ENCODE measurements at places on chromosomes 4 and X. TPM values are rescaled to one million over a fixed set of nuclear protein-coding genes. Genes with fewer than 3 reads are reported as not detected.

Gene MAGEB1
- total RNA-seq: not detected

Gene PCYT1B
- total RNA-seq: not detected

Gene PLAC1
- total RNA-seq: not detected

Gene ESX1
- total RNA-seq: not detected

Gene ADGRL3
- 4.3 TPM for total RNA-seq

Gene HCFC1
- total RNA-seq: 56.5 TPM

Gene PPP3CA
- 38.3 TPM for total RNA-seq

Gene CXCL3
- total RNA-seq: 2.7 TPM

Gene MAGEA6
- total RNA-seq: not detected

Gene PRDM5
- total RNA-seq: 8.7 TPM

Gene SGMS2
- total RNA-seq: 43.2 TPM

Gene SPANXA1
- total RNA-seq: not detected

Gene CENPVL1
- total RNA-seq: not detected

Gene SSX5
- not detected for total RNA-seq

Gene MFAP3L
- total RNA-seq: 10.8 TPM

Gene UGT2B11
- total RNA-seq: 0.13 TPM

Gene USP26
- not detected for total RNA-seq

Gene FANCB
- total RNA-seq: 2.9 TPM

Gene COX7B2
- not detected for total RNA-seq

Gene CLNK
- total RNA-seq: 0.60 TPM

Gene USP11
- 23.9 TPM for total RNA-seq

Gene HSD17B13
- 1.8 TPM for total RNA-seq

Gene SHROOM4
- total RNA-seq: 3.6 TPM

Gene VCX
- total RNA-seq: not detected

Gene ODAPH
- total RNA-seq: not detected

Gene DRD5
- not detected for total RNA-seq

Gene ASB12
- total RNA-seq: 0.39 TPM

Gene CT55
- not detected for total RNA-seq

Gene DCX
- total RNA-seq: not detected

Gene HPGD
- 177 TPM for total RNA-seq

Gene SSX3
- total RNA-seq: not detected

Gene ARX
- 1.0 TPM for total RNA-seq

Gene YY2
- total RNA-seq: 1.2 TPM

Gene GSX2
- not detected for total RNA-seq

Gene ITIH6
- total RNA-seq: not detected

Gene IL13RA1
- total RNA-seq: 89.4 TPM

Gene PI4K2B
- total RNA-seq: 14.3 TPM

Gene FABP2
- 12.1 TPM for total RNA-seq

Gene ADGRG4
- not detected for total RNA-seq

Gene OTUD6A
- not detected for total RNA-seq

Gene COQ2
- 21.6 TPM for total RNA-seq

Gene PAGE4
- total RNA-seq: not detected

Gene PLAC8
- 1,034 TPM for total RNA-seq

Gene MAMLD1
- 4.5 TPM for total RNA-seq

Measured in mucosa of descending colon (tissue), 3 donors.